ENCODE measurements at places on chromosomes 1 and 21.

DNA sequence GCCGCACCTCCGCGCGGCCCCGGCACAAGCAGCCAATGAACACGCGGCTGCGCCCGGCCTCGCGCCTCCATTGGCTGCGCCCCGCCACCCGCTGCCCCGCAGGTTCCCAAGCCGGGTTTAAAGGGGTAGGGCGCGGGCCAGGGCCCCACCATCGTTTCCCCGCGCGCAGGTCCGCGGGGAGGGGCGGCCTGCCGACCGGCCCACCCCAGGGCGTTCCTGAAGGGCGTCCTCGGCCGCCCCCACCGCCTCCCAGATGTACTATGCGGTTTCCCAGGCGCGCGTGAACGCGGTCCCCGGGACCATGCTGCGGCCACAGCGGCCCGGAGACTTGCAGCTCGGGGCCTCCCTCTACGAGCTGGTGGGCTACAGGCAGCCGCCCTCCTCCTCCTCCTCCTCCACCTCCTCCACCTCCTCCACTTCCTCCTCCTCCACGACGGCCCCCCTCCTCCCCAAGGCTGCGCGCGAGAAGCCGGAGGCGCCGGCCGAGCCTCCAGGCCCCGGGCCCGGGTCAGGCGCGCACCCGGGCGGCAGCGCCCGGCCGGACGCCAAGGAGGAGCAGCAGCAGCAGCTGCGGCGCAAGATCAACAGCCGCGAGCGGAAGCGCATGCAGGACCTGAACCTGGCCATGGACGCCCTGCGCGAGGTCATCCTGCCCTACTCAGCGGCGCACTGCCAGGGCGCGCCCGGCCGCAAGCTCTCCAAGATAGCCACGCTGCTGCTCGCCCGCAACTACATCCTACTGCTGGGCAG is at the start of gene OLIG1:
Gene OLIG1 (plus strand): TSS at position 148 of the 750 bp plus-strand sequence. CDS start 106 bp downstream, at position 254.
- DNase-seq: no peak

GRCh38 chr21:44322621-44323325 is 16.4 kb downstream of the CFAP410 start:
- no peak for DNase-seq

GRCh38 chr1:8816831-8817411 is 519 bp downstream of the RERE start:
- DNase-seq: peak; percentile 6

- DNase-seq: no peak
These were observed 43.8 kb downstream of the SLC44A3 start for GRCh38 chr1:94863919-94864318.

DNA sequence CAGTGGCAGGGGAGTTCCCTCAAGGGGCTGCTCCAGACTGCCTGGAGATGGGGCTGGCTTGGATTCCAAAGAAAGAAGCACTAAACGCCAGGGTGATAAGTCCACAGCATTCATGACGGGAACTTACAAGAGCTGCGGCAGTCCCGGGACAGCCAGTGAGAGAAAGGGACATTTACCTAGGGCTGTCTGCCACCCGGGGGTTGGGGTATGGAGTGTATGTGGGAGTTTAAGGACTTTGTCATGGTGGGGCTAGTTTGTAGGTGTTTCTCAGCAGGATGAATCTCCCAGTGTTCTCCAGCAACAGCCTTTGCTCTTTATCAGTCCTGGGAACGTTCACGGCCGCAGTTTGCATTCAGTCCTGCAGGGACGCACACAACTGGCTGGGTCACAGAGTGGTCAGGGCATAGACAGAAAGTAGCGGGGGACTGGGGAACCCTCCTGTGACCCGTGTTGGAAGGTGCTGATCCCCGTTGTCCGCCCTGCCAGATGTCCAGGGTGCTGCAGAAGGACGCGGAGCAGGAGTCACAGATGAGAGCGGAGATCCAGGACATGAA is 41.4 kb upstream of the HMGN1 start:
- no peak for DNase-seq

- DNase-seq: no peak
These were observed 94.4 kb downstream of the BARHL2 start for GRCh38 chr1:90622666-90623065.

GRCh38 chr1:162910161-162910560 is 49.2 kb upstream of the CCDC190 start:
- no peak for DNase-seq

DNA sequence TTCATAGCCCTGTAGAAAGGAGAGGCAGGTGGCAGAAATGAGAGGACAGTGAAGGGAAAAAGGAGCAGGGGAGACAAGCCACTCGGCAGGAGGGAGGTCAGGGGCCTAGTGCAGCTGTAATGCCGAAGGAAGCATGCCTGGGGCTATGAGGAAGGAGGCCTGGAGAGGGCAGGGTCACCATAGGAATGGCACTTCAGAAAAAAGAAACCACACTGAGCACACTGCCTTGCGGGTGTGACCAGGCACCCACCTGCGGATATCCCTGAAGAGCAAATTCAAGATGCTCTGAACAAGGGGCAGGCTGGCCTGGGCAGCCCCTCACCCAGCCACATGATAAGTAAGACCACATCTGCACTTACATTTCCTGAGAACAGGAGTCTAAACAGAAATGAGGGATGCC is 104.7 kb downstream of the JAK1 start:
- no peak for DNase-seq

DNA sequence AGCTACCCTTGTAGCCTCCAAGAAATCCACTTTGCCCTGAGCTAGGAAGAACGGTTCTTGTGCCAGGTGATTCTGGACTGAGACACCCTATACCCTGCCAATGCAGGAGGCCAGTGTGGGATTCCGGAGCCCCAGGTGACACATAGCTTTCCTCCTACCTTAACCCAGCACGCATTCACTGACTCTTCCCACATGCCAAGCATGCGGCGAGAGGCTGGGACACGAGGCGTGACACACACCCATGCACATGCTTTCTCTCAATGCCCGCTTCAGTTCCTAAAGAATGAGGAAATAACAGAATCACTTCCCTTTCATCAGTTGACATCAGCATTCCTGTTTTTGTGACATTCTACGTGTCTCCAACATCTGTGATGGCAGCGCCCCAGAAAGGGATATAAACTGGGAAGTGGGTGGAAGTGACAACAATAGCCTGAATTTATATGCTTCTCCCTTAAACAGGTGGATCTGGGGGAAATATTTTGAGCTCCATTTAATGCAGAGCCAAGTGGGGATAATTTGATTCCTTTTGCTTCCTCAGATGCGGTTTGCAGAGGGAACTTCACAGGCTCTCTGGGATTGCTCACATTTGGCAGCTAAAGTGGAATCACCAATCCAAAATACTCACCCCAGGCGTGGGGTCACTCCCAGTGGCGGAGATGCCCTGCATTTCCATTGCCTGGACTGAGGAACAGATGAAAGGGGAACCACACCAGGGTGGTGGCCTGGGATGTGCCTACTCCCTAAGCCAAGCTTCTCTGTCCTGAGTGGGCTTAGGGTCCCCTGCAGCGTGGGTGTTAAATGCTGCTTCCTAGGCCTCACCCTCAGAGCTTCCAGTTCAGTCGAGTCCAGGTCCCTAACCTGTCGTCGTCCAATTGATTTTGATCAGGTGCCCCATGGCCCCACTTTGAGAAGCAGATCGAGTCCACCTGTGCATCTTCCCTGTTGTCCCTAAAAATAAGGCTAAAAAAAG is 445.1 kb downstream of the SIPA1L2 start:
- no peak for DNase-seq

GRCh38 chr1:163523375-163524029 is 201.7 kb downstream of the NUF2 start:
- no peak for DNase-seq

DNA sequence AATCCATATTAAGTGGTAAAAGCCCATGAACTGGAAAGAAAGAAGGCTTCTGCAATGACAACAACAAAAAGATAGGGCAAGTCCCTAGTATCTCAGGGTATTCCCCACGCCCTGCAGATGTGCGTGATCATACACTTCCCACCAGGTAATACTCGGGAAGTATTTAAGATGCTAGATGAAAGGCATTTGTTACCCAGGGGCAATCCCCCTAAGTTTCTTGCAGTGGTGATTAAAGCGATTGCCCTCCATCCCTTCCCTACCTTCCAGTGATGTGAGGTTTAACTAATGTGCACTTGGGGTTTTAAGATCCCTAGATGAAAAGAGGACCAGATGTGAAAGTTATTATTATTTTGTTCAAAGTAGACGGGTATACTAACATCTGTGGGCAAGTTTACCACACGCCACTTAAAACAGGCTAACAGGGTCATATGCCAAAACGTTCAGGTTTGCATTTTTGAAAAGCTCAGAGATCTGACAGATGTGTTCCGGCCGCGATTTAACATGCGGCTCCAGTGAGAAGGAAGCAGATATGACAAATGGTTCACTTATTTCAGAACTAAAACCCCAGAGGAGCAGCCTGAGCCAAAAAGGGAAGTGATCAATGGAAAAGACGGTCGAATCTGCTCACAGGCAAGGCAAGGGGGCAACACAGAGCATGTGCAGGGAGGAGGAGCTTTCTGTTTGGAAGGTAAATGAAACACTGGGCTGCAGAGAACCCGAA is 17.4 kb downstream of the TIAM1 start:
- no peak for DNase-seq

DNA sequence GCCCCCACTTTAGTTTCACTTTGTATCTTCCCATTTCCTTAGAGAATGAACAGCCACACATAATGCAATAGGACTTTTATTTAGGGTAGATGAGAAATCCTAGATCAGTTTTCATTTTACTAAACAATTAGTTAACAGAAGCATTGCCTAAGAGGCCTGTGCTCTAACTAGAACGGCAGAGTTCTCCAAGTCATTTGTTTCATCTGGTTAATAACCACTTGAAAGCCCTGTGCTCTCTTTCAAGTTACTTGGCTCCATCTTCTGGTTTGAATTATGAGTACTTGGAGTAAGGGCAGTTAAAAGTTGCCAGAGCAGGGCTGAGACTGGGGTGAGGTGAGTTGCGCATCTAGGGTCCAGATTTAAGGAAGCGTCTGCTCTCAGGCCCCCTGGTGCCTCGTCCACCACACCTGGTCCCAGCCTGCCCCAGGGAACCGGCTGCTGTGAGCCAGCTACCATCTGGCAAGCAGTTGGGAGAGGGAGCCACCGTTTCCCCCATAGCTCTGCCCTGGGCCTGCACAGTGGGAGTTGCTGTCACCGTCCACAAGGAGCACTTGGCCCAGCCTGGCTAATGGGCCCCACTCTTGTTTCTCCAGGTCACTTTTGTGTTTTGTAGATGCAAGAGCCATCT is 18.1 kb upstream of the SLC44A3 start:
- no peak for DNase-seq

- no peak for DNase-seq
These were observed 117.9 kb upstream of the ADAR start for GRCh38 chr1:154725865-154726264.

DNA sequence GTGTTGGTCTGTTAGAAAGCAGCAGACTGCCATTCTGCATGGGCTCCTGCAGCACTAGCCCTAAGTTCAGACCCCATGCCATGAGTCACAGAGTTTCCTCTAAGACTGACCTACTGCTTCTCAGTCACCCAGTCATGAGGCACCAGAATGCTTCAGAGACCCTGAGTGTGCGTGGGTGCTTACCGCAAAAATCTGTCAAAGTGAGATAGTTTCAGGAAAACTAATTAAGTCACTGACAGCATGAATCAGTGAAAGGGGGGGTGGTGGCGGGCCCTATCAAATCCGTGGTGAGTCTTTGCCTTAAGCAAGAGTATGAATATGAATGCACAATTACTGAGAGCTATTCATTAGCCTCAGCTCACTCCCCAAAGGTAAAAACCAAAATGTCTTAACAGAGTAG is 98.1 kb downstream of the KCTD3 start:
- DNase-seq: no peak

GRCh38 chr1:6745073-6745472 is 40.2 kb upstream of the CAMTA1 start:
- DNase-seq: no peak

DNA sequence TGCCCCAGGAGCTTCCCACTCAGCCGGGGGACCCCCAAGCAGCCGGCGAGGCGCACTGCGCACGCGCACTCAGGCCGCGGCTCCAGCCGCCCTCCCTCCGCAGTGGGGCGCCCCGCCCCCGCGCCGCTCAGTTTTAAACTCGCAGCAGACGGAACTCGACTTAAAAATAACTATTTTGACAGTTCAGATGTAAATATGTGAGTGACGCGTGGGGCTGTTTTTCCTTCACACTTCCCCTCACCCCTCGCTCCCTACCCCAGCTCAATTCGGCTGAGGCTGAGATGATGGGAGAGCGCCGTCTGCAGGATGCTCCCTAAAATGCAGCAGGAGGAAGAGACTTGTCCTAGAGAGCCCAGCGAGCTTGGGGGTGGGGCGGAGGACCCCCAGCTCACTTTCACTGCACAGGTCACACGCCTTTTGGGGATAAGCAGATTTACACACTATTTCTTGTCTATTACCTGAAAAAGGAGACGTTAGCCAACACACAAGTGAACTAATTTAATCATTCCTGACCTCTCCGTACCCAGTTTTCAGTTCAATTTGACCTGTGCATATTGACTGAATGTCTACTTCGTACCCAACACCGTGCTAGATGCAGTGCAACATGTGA is 8.9 kb upstream of the LEMD1 start:
- DNase-seq: peak; percentile 25

DNA sequence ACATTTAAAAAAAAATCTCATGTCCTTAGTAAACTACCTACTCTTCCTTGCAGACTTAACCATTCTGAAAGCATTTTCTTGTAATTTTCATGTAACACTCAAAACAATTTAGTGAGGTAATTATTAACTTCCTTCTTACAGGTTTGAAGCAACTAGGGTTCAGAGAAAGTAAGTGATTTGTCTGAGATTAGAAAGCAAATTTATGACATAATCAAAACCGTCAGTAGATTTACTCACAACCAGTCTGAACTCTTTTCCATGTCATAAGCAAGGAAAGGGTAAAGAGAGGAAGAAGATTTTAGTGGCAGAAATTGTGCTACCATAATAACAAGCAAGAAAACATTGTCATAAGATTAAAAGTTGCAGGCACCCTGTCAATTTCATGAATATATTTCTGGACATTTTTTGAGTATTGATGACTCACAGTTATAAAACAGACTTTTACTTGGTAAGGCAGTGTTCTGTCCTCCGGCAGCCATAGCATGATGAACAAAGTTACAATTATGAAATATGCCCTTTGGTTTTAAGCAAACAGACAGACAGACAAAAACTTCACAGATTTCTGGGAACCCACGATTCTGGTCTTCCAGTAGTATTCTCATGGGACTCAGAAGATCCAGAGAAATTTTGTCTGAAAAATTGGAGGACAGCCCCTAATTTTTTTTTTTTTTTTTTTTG is 707.2 kb downstream of the RWDD3 start:
- DNase-seq: no peak

DNA sequence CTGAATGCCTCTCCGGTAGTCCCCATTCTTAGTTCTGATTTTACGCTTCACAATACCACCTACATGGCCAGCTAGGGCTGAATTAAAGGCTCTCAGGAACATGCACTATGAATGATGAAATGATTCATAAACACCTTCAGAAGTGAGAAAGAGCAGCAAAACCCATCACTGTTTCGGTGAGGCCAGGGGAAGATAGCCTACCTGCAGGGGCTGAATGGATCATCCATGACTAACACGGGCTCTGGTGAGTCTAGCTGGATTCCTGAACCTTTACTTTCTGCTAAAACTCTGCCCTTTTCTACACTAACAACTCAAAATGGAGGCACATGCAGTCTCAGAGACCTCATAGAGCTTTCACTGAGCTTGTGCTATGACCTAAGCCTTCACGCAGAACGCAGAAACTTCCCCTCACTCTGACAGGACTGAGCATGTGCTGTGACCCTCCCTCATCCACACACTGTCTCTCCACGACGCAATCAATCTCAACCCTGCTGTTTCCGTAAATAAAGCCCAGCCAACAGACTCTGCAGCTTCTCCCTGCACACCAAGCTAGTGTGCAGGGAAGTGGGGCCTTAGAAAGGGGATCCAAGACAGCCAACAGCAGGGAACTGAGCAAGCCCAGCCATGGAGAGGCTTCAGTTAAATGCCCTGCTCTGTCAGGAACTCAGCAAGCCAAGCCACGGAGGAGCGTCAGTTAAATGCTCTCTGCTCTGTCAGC is 207.8 kb downstream of the SLC45A1 start:
- peak; percentile 62 for DNase-seq
